Omental fat pad (tissue), 4 donors: ENCODE measurements at places on chromosomes 6 and 20.

- no peak for DNase-seq
Observed at GRCh38 chr6:136751991-136752390, 40.3 kb downstream of the MAP3K5 start.

DNA sequence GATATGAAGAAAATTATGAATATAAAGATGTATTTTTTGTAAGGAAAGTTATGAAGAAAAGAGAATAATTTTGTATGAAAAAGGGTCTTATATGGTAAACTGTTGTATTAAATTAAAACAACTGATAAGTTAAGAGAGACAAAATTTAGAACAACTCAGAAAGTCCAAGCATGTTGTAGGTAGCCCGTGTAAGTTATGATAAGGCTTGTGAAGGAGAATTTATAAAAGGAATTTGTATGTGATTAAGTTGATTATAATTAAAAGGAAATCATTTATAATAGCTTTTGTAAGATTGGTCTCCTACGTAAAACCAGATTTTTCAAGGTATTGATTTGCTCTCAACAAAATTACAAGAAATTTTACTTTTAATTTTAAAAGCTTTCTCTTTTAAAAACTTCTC lies 1579.3 kb downstream of the HACE1 start:
- no peak for DNase-seq

- no peak for DNase-seq
Observed at GRCh38 chr6:161740486-161740885, 466.6 kb upstream of the AGPAT4 start.

DNA sequence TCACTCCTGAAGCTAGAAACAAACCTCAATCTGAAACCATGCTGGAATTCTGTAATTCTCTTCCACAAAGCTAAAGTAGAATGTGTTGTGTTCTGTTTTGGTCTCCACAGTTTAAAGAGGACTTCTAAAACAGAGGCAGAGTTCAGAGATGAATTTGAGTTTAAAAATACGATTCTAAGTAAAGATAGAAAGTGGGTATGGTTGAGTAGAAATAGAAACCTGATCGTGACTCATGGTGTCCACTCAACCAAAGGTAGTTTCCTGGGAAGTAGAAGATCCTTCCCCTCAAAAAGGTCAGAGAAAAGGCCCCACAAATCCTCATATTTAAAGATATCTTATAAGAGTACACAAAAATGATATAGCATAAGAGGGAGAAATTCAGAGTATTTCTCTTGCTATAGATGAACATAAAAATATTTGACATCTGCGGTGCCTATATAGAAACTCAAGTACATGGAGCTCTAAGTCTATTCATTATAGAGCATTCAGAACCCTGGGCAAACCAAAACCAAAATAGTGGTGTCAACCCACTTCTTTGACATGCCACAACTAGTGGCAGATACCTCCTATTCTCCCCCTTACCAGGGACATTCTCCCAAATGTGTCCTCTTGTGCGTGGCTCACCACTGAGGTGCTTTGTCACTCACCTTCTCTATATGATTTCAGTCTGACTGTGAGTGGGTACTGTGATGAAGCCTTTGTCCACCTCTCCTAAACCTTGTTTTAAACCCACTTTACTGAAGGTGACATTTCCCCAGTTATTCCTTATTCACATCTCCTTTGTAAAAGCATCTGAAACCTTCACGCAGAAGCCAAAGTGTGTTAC lies 84.5 kb downstream of the PLCB1 start:
- no peak for DNase-seq

- no peak for DNase-seq
Observed at GRCh38 chr6:150494241-150494640, 105.4 kb upstream of the PLEKHG1 start.

GRCh38 chr6:165389534-165389933 lies 80.1 kb upstream of the C6orf118 start:
- no peak for DNase-seq

GRCh38 chr6:119240257-119241110 lies 109.1 kb downstream of the MAN1A1 start:
- no peak for DNase-seq
